Left kidney (tissue), 8 donors: ENCODE measurements at places on chromosomes 7 and 10.
A peak's percentile ranks its signal among the peaks of the same experiment; 100 is the strongest.

DNA sequence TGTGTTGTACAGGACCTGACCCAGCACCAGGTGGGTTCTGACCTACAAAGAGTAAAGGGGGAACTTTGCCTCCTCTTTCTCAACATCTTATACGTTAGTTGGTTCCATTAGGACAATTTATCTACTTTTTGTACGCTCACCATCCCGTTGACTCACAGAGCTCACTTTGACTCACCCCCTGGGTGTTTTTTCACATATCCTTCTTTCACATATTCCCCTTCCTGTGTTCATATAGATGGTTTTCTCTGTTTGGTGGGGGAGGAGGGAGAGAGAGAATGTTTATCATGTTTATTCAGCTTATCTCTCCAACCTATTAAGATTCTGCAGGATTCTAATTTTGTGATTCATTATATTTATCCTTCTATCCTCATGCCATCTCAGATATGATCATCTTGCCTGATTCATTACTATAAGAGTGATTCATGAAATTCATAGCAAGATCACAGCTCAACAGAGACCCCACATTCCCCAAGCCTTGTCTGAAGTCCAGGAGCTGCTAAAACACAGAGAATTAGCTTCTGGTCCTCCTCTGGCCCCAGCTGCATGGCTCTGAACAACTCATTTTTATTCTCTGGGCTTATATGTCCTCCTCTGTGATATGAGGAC is 37.2 kb downstream of the PRSS2 start:
- DNase-seq = no peak

DNA sequence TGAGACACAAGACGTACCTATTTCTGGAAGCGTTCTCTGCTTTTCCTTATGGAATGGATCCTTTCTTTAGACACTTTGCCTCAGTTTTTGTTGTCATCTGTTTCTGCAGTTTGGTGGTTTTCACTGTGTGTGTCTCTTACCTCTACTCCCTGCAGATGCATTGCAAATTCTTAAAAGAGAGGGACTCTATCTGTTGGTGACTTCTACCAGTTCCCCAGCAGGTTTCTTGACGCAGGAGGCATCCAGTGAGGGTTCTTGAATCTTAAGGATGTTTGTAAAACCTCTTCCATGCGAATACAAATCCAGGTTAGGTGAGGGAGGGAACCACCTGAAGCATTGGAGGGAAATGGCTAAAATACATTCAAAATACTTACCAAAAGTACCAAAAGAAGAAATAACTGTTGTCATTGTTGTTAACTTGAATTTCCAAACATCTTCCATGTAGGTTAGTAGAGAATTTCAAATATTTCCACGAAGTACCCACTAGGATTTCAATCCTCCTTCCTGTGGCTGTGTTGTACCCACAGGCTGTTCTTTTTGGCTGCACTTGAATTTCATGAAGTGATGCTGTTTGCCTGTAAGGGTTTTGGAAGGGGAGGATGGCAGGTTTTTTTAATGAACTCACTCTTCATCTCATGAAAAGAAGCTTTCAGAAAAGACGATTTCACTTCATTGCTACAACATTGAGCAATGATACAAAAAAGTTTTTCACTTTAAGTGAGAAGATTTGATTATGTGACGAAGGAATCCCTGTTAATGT is 32.2 kb downstream of the PLXDC2 start:
- DNase-seq = no peak

DNA sequence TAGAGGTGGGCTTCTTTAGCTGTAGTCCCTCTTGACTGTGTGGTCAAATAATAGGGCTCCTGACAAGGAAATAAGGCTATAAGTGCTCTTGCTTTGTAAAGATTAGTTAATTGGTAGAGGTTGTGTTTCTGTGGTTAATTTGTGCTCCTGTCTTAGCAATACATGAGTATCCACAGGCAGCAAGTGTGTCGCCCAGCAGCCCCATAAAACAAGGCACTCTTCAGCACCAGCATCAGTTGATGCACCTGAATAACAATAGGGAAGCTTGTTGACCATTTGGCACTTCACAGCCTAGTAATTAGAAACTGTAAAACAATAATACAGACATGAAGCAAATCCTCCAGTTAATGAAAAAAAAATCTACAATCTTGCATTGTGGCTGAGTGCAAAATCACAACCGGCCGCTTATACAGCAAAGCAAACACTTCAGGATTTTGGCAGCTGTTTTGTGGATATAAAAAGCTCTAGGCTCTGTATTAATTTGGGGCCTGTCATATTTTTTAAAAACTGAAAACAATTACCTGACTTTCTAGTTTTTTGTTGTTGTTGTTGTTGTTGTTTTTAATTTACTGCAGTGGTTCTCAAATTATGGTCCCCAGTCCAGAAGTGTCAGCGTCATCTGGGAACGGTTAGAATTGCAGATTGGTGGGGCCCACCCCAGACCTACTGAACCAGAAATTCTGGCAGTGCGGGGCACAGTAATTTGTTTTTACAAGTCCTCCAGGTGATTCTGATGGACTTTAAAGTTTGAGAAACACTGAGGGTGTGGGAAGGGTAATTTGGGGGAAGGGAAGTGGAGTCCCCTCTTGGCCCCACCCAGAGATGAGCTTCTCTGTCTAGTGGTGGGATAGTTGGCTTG is 56.8 kb downstream of the AUTS2 start:
- DNase-seq = no peak

DNA sequence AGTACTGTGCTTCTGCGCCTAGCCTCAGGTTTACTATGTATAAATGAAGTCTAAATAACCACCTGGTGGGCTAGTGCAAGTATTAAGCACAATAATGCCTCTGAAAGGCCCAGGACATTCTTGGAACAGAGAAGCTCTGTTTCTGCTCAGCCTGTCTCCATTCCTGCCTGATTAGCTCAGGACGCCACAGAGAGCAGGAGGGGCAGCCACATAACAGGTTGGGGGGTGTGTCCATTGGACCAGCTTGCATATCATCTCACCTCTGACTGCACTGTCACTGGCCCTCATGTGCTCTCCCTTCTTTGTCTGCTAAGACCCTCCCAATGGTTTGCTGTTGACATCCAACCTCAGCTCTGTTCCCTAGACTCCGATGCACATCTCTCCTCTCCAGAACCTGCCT is 52.8 kb upstream of the IKZF1 start:
- DNase-seq = no peak

GRCh38 chr7:85600395-85600794 is 413.5 kb upstream of the SEMA3D start:
- no peak for DNase-seq

- DNase-seq = peak; percentile 77
Observed at GRCh38 chr10:17228091-17229015, at the start of gene VIM. Gene VIM, plus strand, starts transcription at chr10:17228241. Its CDS starts 1,182 bp downstream, at chr10:17229423.

- DNase-seq = no peak
Observed at GRCh38 chr10:12720217-12720981, 281.1 kb downstream of the CCDC3 start.

DNA sequence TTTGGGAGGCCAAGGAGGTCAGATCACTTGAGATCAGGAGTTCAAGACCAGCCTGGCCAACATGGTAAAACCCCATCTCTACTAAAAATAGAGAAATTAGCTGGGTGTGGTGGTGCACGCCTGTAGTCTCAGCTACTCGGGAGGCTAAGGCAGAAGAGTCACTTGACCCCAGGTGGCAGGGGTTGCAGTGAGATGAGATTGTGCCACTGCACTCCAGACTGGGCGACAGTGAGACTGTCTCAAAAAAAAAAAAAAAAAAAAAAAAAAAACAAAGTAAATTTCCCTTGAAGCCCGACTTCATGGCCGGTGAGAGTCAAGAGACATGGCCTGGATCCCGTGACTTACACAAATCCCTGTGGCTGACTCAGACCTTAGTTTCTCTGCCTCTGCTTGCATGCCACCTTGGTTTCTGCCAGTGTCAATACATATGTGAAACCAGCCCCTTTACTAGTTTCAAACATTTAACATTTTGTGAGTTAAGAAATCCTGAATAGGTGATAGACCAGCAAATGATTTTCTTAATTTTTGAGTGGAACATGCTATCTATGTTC is 62.8 kb downstream of the ZEB1 start:
- DNase-seq = no peak

DNA sequence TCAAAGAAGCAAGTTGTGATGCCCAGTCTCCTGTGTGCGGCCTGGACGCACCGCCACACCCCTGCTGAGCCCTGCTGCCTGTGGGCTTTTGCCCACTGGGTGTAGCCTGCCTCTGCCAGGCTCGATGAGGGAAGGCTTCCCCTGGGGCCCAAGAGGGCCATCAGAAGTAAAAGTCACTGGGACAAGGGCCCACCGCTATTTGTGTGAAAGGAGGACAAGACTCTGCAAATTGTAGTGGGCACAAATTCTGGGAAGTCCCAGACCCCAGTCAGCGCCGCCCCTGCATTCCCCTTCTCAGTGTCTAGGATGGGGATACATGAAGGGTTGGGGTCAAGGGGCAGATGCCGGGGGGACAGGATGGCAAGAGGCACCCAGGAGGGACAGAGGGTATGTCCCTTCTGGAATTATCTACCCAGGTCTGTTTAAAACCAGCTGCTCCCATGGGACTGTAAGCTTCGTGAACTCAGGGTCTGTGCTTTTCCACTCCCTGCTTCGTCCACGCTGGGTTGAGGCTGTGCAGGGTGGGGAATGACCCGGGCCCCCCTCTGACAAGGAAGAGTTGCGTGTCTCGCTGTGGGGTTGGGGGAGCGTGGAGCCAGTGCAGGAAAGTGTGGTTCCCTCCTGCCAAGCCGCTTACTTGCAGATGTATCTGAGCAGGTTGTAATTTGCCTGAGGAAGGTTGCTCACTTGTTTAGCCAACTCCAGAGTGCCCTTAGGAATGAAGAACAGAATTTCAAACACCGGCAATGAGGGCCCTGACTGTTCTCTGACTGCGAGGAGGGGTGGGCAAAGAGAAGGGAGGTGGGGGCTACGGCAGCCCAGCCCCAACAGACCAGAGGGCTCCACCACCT is 147.2 kb downstream of the MAPK8 start:
- no peak for DNase-seq

DNA sequence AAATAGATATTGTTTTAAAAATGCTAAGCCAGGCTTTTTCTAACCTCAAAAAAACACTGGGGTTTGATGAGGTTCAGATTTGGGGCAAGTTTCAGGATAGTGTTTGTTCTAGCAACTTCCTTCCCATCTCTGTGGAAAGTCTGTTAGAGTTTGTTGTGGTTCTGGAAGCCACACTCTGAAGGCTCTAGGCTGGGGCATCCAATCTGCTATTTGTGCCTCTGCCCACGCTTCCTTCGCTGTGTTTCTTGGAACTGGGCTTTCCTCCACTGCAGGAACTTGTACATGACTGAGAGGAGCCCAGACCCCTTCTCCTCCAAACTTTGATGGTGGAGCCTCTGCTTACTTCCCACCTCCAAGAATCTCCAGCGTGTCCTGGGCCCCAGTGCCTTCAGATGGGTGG is 108.5 kb upstream of the SLC25A13 start:
- no peak for DNase-seq

DNA sequence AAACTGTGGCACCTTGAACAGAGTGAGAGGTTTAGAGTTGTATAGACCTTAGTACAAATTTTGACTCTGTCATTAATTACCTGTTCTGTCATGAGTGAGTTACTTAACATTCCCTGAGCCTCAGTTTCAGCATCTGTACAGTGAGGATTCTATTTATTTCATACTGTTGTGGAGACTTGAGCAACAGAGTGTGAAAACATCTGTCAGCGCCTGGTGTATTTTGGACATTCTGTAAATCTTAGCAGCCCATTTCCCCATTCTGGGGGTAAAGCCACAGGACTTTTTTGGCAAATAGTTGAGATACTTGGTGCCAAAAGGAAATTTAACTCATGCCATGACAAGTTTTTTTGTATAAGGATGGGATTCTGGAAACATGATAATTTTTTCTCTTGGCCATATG is 94.8 kb downstream of the AUTS2 start:
- no peak for DNase-seq

DNA sequence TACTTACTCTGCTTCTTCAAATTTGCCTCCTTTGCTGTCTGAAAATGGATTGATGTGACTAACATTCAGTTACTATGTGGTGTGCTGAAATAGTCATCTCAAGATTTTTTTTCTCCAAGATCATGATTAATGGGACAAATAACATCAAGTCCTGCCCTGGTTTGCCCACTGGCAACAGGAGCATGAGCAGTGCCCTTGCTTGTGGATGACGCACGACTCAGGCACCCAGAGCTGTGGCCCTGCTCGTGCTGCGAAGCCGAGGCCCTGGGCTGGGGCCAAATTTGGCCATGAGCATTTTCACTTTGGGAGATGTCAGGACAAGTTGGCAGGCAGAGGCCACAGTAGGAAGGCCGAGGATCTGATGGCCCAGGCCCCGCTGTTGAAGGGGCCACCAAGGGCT is 239.8 kb upstream of the IGFBP3 start:
- DNase-seq = no peak

- no peak for DNase-seq
Observed at GRCh38 chr10:32159264-32159663, 103.0 kb upstream of the KIF5B start.

GRCh38 chr10:74651565-74651964 is 174.8 kb upstream of the KAT6B start:
- no peak for DNase-seq

DNA sequence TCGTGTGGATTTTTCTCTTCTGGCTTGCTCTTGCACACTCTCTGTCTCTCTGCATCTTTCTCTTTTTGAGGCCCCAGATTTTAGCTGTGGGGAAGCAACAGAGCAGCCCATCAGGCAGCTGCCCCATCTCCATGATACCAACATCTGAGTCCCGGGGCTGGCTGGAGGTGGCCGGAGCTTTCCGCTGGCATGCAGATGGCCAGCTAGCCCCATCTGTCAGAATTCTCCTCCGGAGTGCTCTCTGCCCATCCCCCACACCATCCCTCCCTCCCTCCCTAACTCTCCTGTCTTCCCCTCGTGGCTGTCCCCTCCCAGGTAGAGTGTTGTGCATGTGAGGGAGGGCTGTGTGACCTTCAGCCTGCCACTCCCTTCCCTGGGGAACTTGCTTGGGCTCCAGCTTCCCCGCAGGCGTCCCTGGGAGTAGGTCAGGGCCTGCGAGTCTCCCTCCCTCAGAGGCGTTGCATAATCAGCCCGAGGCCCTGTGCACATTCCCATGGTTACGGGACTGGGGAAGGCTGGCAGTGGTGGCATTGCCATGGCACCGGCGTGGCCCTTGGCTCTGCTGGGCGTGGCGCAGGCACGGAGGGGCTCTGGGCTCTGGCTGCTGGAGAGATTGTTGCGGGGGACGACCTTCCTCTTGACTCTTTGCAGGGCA is 24.7 kb downstream of the GHRHR start:
- DNase-seq = peak; percentile 15

DNA sequence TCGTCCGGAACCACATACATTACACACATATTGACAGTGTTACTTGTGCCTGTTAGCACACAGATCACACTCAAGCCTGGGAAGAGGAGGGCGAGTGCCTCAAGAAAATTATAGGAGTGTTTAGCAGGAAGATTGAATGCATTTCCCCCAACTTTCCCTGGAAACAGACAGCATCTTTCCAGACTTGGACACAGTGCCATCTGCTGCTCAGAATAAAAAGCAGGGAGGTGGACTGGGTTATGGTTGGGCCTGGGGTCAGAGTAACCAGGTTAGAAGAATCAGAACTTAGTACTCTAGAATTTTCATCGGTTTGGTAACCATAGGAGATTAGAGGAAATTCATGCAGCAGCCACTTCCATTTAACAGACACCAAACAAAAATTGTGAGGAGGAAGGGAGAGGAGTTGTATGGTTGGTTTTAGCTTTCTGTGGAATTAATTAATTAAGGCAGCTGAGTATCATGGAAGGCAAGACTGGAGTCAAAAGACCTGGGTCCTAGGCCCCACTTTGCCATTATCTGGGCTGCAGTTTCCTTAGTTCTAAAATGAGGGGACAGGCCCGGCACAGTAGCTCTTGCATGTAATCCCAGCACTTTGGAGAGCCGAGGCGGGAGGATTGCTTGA is 43.4 kb upstream of the OPTN start:
- peak; percentile 39 for DNase-seq

- DNase-seq = peak; percentile 63
Observed at GRCh38 chr7:13988065-13988464, 1.4 kb downstream of the ETV1 start.

- no peak for DNase-seq
Observed at GRCh38 chr10:77856566-77856965, 70.0 kb downstream of the DLG5 start.
